Kidney (tissue), 22 donors: ENCODE measurements at places on chromosomes 12 and 14. TPM values are rescaled to one million over a fixed set of nuclear protein-coding genes. Genes with fewer than 3 reads are reported as not detected.

Gene PLCZ1
- not detected for total RNA-seq

- H3K36me3 ChIP-seq = no peaks in the 10 kb centered on the region
- H3K4me3 ChIP-seq = no peak overlapping the region
- no peak for DNase-seq
- H3K27me3 ChIP-seq = no peaks in the 10 kb centered on the region
Measured at GRCh38 chr14:33932576-33933345, 18.1 kb downstream of the EGLN3 start.

Gene ENDOU
- total RNA-seq = 0.91 TPM

Gene ARF6
- total RNA-seq = 87.1 TPM

DNA sequence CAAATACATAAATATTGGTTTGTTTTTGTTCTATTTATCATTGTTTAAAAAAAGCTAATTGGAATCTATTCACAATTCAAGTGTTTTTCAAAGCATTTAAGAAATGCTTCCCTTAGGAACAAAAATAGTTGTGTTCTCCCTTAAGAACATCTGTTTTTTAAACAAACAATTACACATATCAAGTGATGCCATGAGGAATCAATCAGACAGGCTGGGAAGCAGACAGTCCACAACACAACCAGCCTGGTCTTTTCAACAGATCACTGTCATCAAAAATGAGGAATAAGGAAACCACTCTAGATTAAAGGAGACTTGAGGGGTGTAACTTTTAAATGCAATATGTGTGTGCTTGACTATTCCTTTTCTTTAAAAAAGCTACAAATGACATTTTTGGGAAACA lies 25.5 kb downstream of the GALC start:
- DNase-seq = no peak
- H3K4me3 ChIP-seq = no peak overlapping the region
- no peaks in the 10 kb centered on the region for H3K4me1 ChIP-seq
- H3K27me3 ChIP-seq = no peaks in the 10 kb centered on the region

Gene PTPRQ
- total RNA-seq = 0.25 TPM

Gene IRAK3
- total RNA-seq = 19.9 TPM

Gene RHOJ
- 20.0 TPM for total RNA-seq

DNA sequence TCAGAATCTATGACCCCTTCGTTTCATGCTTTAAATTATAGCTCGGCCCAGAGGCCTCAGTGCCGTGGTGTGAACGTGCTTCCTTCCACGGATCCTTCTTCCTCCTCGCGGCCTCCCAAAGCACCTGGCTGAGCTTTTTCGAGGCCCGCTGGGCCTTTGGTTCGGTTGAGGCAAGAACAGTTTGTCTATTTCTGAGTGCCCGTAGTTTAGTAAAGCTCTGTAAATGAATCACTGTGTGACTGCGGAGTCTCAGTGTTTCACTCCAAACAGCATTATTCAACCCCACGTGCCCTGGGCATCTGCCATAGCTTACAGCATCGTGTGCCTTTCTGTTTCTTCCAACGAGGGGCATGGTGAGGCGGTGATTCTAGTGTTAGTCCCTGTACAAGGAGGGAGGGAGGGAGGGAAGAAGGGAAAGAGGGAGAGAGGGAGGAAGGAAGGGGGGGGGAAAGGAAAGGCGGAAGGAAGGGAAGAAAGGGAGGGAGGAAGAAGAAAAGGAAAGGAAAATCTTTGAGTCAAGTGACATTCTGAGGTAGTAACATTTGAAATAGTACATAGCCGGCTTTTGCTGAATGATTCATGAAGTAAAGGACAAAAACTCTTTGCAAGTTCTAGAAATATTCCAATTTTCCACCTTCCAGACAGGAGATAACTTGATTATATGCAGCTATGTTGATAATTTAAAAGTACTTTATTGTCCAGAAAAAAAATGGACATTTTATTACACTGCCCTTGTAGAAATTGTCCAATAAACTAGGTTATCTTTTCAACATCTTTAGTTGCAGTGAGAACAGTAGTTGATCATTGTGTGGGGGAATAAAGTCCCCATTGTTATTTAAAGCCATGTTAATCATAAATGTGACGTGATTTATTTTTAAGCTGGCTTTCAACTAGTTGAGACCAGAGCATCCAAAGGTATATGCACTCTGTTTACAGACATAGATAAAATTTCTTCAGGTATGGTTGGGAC lies 1.2 kb upstream of the TRIM9 start:
- no peak for DNase-seq
- no peak overlapping the region for H3K27ac ChIP-seq
- peaks cover 3% of the 10 kb centered on the region for H3K4me1 ChIP-seq
- peak overlapping the region; percentile 78 for H3K4me3 ChIP-seq
- H3K27me3 ChIP-seq = peaks cover 4% of the 10 kb centered on the region

DNA sequence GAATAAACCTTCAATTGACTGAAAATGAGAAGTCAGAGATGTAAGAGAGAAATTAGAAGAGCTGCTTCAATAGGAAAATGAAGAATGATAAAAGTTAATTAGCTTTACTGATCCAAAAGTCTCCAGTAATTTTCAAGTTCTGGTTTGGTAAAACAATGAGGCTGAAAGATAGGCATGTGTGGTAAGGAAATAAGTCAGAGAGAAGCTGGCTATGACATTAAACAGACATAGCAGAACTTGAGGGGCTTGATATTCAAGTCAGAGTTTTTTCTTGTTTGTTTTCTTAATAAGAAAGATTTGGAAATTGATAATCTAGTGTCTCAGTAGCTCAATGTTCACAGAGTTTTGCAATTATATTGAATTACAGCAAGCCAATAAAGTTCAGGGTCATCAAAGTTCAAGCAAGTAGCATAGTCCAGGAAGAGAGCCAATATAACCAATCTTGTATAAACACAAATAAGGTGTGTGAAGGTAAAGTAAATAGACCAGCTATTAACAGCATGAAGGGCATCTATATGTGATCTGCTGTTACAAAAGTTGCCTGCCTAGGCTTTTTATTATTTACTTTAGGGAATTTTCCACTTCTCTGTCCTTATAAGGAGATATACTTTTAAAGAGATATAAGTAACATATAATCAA lies 1111.5 kb downstream of the TRHDE start:
- H3K36me3 ChIP-seq = no peaks in the 10 kb centered on the region
- no peak overlapping the region for H3K27ac ChIP-seq
- no peaks in the 10 kb centered on the region for H3K27me3 ChIP-seq

- H3K27me3 ChIP-seq = no peaks in the 10 kb centered on the region
- no peak for DNase-seq
- peak overlapping the region; percentile 15 for H3K27ac ChIP-seq
- no peaks in the 10 kb centered on the region for H3K36me3 ChIP-seq
- peak overlapping the region; percentile 47 for H3K4me3 ChIP-seq
Measured at GRCh38 chr14:73462815-73463214, 4.5 kb upstream of the NUMB start.

GRCh38 chr14:99143126-99143525 lies 128.9 kb downstream of the BCL11B start:
- H3K27ac ChIP-seq = no peak overlapping the region
- DNase-seq = no peak
- H3K36me3 ChIP-seq = no peaks in the 10 kb centered on the region
- peaks cover 5% of the 10 kb centered on the region for H3K27me3 ChIP-seq
- no peaks in the 10 kb centered on the region for H3K4me1 ChIP-seq

GRCh38 chr12:48030173-48030650 lies 25.9 kb upstream of the COL2A1 start:
- H3K4me1 ChIP-seq = no peaks in the 10 kb centered on the region
- no peak overlapping the region for H3K4me3 ChIP-seq
- no peaks in the 10 kb centered on the region for H3K27me3 ChIP-seq
- no peak for DNase-seq
- H3K27ac ChIP-seq = no peak overlapping the region

- no peak overlapping the region for H3K4me3 ChIP-seq
- H3K27ac ChIP-seq = no peak overlapping the region
- no peaks in the 10 kb centered on the region for H3K36me3 ChIP-seq
- DNase-seq = no peak
- no peaks in the 10 kb centered on the region for H3K27me3 ChIP-seq
Measured at GRCh38 chr14:33480887-33481184, 470.0 kb downstream of the EGLN3 start.

DNA sequence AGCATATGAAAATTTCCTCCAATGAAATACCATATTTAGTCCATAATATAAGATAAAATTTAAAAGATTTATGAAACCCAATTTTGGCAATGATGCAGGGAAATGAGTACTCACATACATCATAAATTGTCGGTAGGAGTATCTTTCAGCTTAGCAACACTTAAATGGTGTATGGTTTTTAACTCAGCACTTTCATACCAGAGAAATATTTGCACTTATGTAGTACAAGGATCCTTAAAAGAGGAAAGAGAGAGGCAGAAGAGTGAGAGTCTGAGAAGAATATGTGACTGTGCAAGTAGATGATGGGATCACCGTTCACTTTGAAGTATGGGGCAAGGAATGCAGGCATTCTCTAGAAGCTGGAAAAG lies 379.3 kb upstream of the DCN start:
- no peaks in the 10 kb centered on the region for H3K4me1 ChIP-seq
- H3K4me3 ChIP-seq = no peak overlapping the region
- no peak overlapping the region for H3K27ac ChIP-seq

Gene PTHLH
- total RNA-seq = 0.72 TPM
